ENCODE measurements at places on chromosomes 12 and 14.

- no peak for DNase-seq
Observed at GRCh38 chr12:113203852-113204760, 17.2 kb upstream of the TPCN1 start.

GRCh38 chr14:97791906-97792305 lies 994.7 kb downstream of the VRK1 start:
- no peak for DNase-seq

GRCh38 chr14:34982421-34983147 lies at the start of gene SRP54:
Gene SRP54, plus strand, starts transcription at chr14:34982992. Its CDS starts 13,718 bp downstream, at chr14:34996710.
- peak; percentile 99 for DNase-seq

DNA sequence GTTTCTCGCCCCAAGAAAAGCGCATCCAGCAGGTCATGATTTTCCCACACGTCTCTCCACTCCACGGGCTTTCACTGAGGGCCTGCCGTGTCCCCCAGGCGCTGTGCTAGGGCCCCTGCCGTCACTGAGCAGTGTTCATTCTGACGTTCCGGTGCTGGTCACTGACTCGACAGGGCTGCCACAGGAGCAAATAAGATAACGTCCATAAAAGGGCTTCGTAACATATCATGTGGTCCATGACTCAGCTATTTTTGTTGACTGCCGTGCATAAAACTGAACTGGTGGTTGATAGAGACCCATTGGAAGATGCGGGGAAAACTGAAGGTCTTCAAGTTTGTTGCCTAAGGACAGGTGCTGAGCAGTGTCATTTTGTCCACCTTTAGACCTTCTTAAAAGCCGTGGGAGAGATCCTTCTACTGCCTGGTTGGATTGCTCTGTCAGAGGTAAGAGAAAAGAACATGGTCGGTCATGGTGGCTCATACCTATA lies 46.3 kb downstream of the ADGRD1 start:
- DNase-seq: no peak

DNA sequence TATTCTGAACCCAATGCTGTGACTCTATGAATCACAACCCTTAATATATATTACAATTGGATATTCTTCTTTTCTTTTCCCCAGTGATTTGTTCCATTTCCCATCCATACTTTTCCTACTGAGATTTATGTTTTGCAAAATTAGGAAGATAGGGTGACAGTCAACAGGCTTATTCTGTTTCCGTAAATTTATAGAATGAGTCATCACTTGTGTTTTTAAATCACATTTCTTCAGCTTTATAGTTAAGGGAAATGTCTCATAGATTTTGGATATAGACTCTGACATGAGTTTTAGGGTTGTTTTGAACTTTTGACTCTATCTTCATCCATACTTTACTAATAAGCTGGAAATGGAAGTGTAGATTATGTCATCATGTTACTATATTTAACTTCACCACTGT lies 661.6 kb upstream of the FBXO33 start:
- DNase-seq: no peak

GRCh38 chr14:83975841-83976770 lies 1553.8 kb upstream of the FLRT2 start:
- DNase-seq: no peak

DNA sequence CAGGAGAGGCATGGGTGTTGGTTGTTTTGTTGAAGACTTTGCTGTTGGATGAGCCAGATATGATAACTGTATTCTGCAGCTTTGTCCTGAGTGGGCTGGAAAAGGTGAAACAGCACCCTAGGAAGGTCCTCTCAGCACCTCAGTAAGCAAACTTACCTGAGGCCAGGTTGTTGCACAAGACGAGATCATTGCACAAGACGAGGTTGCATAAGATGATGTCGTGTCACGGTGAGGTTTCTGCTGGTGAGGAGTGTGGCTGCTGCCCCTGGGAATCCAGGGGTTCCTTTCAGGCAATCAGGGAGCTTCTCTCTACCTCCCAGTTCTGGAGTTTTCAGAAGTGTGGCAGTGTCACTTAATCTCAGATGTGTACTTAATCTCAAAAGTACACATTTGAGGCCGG lies 85.6 kb downstream of the GLT1D1 start:
- DNase-seq: no peak

- no peak for DNase-seq
Observed at GRCh38 chr12:126342866-126343265, 1277.6 kb downstream of the AACS start.

DNA sequence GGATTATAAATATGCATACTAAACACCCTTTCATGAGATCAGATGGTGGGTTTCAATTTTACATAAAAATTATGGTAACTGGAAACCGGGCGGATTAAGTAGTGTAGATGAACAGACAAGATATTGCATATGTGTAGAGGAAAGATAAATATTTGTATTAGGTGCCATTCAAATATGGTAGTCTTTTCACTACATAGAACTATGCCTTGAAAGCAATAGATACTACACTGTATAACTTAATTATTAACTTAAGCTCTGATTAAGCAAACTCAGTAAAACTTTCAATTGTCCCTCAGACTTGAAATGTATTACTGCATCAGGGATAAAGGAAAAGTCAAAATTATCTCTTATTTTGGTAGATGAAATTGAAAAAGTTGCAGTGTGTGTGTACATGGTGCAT lies 1.9 kb downstream of the PTPN21 start:
- DNase-seq: no peak

GRCh38 chr12:30806989-30807694 lies 52.4 kb upstream of the CAPRIN2 start:
- DNase-seq: no peak

- no peak for DNase-seq
Observed at GRCh38 chr12:100643246-100643645, 69.8 kb downstream of the GAS2L3 start.

- DNase-seq: peak; percentile 15
Observed at GRCh38 chr14:69152181-69152901, 578 bp downstream of the DCAF5 start.

DNA sequence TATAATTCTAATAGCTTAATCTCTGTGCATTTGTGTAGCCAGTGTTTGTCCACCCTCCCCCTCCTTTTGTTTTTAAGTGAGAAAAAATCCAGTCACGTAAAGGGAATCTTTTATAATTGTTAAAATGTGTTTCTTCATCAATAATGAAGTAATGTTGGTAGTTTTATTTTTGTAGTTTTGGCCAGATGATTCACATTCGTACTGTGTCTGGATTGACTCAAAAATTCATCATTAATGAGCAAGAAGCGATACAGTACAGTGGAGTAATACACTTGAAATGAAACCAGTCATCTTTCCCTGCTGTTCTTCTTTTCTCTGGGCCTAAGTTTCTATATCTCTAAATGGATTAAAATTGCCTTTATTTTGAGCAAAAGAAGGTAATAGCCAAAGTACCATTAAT lies 86.5 kb downstream of the SRGAP1 start:
- DNase-seq: no peak
